CD4-positive, alpha-beta memory T cell (primary cell): ENCODE measurements at places on chromosomes 13 and 19.

DNA sequence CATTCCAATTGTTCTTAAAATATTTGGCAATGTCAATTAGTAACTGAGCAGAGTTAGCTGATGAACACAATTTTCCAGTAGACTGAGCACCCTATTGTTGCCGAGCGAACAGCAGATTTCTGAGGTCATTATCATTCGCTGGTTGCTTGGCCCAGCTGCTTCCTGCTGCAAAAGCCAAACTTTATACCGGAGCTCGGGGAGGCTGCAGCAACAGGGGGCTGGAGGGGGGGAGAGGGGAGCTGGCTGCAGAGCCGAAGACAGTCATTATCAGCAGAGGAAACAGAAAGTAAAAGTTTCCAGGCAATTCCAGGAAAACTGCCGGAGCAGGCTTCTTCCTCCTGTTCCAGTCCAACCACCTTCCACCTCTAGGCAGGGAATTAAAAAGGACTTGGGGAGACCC, 77.9 kb downstream of the ZNF536 start:
- no peak for DNase-seq
- no peaks in the 10 kb centered on the region for H3K27me3 ChIP-seq
- H3K27ac ChIP-seq: no peak overlapping the region

DNA sequence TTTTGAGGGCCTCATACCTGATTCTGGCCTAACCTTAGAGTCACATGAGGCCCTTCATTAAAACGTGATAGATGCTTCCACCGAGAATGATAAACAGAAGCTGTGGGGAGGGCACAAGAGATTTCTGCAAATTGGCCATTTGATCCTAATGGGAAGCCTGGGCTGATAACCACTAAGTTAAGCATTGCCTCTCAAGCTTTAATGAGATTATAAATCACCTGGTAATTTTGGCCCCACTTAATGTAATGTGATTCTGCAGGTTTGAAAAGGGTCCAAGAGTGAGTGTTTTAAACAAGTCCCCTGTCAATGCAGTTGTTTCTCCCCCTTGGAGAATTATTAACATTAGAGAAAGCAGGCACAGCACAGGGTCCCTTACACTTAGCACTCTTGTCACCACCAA, 42.0 kb downstream of the ZNF486 start:
- H3K4me3 ChIP-seq: no peak overlapping the region
- no peak for DNase-seq
- H3K27ac ChIP-seq: no peak overlapping the region
- no peaks in the 10 kb centered on the region for H3K27me3 ChIP-seq

GRCh38 chr19:20237773-20238623, 71.0 kb downstream of the ZNF486 start:
- peak overlapping the region; percentile 95 for H3K4me3 ChIP-seq
- DNase-seq: peak; percentile 88
- no peaks in the 10 kb centered on the region for H3K4me1 ChIP-seq
- H3K27ac ChIP-seq: peak overlapping the region; percentile 54
- no peaks in the 10 kb centered on the region for H3K27me3 ChIP-seq
- H3K36me3 ChIP-seq: no peaks in the 10 kb centered on the region

DNA sequence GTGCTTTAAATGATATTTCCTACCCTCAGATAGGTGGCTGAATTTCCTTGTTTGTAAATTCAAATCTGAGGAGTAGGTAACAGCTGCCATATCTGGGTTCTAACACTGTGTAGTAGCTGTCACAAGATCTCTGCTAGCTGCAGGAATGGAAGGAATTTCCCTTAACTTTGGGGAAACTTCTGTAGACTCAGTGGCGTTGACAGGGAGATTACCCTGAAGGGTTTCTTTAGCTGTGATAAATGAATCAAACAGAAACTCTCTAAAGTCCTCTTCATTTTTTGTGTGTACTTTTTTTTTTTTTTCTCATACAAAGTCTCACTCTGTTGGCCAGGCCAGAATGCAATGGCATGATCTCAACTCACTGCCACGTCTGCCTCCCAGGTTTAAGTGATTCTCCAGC, 5.3 kb upstream of the EPSTI1 start:
- no peaks in the 10 kb centered on the region for H3K36me3 ChIP-seq
- peaks cover 12% of the 10 kb centered on the region for H3K4me1 ChIP-seq
- no peak for DNase-seq
- no peaks in the 10 kb centered on the region for H3K27me3 ChIP-seq
- no peak overlapping the region for H3K27ac ChIP-seq
- no peak overlapping the region for H3K4me3 ChIP-seq

GRCh38 chr19:3053780-3054179, 8.5 kb downstream of the TLE5 start:
- peaks cover 44% of the 10 kb centered on the region for H3K36me3 ChIP-seq
- H3K4me3 ChIP-seq: no peak overlapping the region
- no peaks in the 10 kb centered on the region for H3K27me3 ChIP-seq
- no peak for DNase-seq

DNA sequence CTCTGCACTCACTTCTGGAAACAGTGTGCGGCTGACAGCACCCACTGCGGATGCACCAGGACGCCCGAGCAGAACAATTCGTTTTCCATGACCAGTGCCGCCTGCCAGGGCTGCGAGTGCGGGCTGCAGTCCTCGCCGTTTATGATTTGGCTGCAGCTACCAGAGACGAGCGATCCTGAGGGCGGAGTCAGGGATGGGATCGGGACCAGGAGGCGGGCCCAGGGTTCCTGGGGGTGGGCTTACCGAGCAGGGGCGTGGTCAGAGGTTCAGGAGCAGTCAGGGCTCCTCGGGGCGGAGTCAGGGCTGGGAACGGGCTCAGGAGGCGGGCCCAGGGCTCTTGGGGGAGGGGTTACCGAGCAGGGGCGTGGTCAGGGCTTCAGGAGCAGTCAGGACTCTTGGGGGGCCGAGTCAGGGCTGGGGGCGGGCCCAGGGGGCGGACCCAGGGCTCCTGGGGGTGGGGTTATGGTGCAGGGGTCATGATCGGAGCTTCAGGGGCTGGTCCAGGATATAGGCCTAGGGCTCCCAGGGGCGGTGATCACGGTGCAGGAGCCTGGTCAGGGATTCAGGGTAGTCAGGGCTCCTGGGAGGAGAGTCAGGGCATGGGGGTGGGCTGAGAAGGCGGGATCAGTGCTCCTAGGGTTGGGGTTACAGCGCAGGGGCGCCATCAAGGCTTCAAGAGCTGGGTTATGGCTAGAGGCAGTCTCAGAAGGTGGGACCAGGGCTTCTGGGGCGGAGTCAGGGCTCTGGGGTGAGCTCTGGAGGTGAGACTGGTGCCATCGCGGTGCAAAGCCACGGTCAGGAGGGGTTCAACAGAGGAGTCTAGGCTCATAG, 1.7 kb downstream of the KLK4 start:
- peaks cover 6% of the 10 kb centered on the region for H3K4me1 ChIP-seq
- H3K36me3 ChIP-seq: no peaks in the 10 kb centered on the region
- DNase-seq: no peak
- H3K27ac ChIP-seq: no peak overlapping the region
- H3K27me3 ChIP-seq: peaks cover 11% of the 10 kb centered on the region

DNA sequence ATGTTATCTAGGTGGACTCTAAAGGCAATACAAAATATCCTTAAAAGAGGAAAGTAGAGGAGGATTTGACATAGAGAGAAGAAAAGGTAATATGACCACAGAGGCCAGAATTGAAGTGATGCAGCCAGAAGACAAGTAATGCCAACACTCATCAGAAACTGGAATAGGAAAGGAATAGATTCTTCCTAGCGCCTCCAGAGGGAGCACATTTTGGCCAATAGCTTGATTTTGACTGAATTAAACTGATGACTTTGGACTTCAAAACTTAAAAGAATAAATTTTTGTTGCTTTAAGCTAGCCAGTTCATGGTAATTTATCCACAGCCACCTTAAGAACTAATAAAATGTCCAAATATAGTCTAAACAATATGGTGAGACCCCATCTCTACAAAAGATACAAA, 1921.9 kb downstream of the OLFM4 start:
- H3K36me3 ChIP-seq: no peaks in the 10 kb centered on the region
- H3K4me1 ChIP-seq: no peaks in the 10 kb centered on the region
- no peak overlapping the region for H3K4me3 ChIP-seq
- H3K27ac ChIP-seq: no peak overlapping the region
- DNase-seq: no peak

GRCh38 chr19:49512970-49513745, 697 bp downstream of the FCGRT start:
- no peaks in the 10 kb centered on the region for H3K36me3 ChIP-seq
- H3K4me3 ChIP-seq: peak overlapping the region; percentile 51
- H3K4me1 ChIP-seq: peaks cover 32% of the 10 kb centered on the region

GRCh38 chr19:17765069-17765618, 13.9 kb downstream of the FCHO1 start:
- H3K4me1 ChIP-seq: no peaks in the 10 kb centered on the region
- H3K4me3 ChIP-seq: no peak overlapping the region

DNA sequence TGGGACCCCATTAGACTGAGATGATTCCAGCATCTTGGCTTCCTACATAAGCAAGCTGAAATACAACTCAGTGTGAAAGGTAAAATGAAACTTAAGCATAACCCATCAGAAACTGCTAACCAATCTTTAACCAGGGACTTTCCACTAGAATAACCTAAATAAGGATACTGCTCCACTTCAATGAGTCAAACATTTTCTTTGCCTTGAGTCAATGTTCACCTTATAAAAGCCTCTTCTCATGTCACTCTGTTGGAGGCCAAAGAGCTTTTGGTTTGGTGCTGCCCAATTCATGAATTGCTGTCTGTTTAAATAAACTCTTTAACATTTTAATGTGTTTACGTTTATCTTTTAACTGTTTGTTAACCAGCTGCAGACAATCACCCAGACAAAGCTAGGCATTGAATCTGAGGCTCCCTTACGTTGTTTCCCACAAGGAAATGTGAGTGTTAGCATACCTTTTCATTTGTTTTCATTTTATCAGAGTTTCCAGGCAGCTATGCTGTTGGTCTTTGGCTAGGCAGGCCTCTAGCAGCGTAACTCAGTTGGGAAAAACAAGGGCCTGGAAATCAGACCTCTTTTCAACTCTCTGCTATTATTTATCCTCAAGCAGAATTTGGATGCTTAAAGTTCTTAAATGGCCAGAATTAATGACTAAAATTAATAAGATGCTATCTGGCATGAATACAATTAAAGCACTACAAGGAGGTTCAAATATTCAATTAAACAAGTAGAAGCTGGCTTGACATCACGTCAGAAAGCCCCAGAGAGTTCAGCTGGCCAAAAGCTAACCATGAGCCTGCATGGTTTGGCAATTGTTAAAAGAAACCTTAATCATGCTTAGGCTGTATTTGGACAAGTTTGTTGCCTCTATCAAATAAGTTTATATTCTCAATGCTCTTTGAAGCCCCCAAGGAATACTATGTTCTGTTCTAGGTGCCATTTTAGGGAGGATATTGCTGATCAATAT, 200.2 kb downstream of the DCLK1 start:
- no peaks in the 10 kb centered on the region for H3K27me3 ChIP-seq
- H3K27ac ChIP-seq: no peak overlapping the region
- no peak overlapping the region for H3K4me3 ChIP-seq

DNA sequence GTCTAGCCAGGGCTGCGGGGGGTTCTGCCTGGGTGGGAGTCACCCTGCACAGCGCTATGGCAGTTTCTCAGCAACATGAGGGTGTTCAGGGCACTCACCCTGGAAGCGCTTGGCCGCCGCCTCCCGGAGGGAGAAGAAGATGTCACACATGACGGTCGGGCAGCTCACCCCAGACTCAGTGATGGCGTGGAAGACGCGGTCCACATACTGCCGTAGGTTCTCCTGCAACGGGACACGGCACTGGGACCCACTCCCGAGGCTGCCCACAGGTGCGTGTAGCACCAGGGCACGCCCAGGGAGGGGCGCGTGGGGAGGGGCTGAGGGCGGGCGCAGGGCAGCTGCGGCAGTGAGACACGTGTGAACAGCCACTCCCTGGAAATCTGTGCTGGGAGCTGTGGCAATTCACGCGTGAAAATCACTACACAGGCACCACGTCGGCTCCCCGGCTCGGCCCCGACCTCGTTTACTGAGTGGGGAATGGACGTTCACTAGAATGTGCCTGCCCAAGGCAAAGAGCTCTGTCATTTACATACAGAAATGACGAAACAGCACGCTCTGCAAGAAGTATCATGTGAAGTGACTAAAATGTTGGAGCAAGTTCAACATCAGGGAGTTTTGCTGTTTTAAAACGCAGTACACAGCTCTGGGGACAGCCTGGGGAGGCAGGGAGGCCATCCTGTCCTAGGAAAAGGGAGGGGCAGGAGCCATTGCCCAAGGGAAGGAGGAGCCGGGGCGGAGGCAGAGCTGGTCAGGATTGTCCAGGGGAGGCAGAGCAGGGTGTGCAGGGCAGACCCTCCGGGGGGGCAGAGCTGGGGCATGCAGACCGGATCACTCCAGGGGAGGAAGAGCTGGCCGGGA, 41.5 kb upstream of the C13orf46 start:
- no peaks in the 10 kb centered on the region for H3K27me3 ChIP-seq
- no peak overlapping the region for H3K4me3 ChIP-seq
- H3K4me1 ChIP-seq: no peaks in the 10 kb centered on the region
- peaks cover 87% of the 10 kb centered on the region for H3K36me3 ChIP-seq

DNA sequence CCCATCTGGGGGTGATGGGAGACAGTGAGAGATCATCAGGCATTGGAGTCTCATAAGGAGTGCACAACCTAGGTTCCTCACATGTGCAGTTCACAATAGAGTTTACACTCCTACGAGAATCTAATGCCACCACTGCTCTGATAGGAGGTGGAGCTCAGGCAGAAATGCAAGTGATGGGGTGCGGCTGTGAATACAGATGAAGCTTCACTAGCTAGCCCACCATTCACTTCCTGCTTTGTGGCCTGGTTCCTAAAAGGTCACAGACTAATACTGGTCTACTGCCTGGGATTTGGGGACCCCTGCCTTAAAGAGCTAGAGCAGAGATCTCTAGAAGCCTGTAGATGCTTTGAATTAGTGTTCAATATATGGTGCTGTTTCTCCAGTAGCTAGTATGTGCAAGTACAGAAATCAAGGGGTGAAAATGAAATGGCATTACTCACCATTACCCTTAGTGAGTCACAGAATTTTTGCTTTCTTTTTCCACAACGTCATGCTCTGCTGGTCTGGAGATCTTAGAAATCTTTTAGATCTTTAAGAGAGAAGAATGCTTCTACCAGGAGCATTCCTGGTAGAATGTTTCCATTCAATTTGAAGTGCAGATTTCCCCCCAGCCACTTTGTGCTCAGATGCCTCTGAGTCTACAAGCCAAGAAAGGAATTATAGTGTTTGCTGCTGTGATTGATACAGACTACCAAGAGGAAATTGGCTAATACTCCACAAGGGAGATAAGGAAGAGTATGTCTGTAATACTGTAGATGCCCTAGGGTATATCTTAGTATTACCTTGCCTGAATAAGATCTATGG, 2301.2 kb downstream of the PCDH9 start:
- no peak overlapping the region for H3K4me3 ChIP-seq
- H3K36me3 ChIP-seq: no peaks in the 10 kb centered on the region
- H3K4me1 ChIP-seq: no peaks in the 10 kb centered on the region
- no peaks in the 10 kb centered on the region for H3K27me3 ChIP-seq
- no peak for DNase-seq

GRCh38 chr19:53847555-53847954, 20.1 kb upstream of the MYADM start:
- no peak overlapping the region for H3K4me3 ChIP-seq
- no peak for DNase-seq
- no peaks in the 10 kb centered on the region for H3K36me3 ChIP-seq
- H3K27me3 ChIP-seq: no peaks in the 10 kb centered on the region

- no peaks in the 10 kb centered on the region for H3K27me3 ChIP-seq
- H3K27ac ChIP-seq: no peak overlapping the region
- no peaks in the 10 kb centered on the region for H3K4me1 ChIP-seq
- no peaks in the 10 kb centered on the region for H3K36me3 ChIP-seq
Observed at GRCh38 chr13:110265341-110265681, 41.6 kb downstream of the COL4A1 start.
